Hair follicular keratinocyte (primary cell): ENCODE measurements at places on chromosomes 4 and X. TPM values are rescaled to one million over a fixed set of nuclear protein-coding genes. Genes with fewer than 3 reads are reported as not detected.

Gene TMEM35A
- not detected in 2 replicates for total RNA-seq

Gene CSN1S1
- total RNA-seq: not detected in 2 replicates

Gene MAD2L1
- total RNA-seq: 30.8 and 49.7 TPM in 2 replicates

Gene SSX3
- total RNA-seq: not detected in 2 replicates

Gene SMR3B
- not detected in 2 replicates for total RNA-seq

Gene FRYL
- total RNA-seq: 34.9 and 46.4 TPM in 2 replicates
